ENCODE measurements at places on chromosomes 7 and 10.

DNA sequence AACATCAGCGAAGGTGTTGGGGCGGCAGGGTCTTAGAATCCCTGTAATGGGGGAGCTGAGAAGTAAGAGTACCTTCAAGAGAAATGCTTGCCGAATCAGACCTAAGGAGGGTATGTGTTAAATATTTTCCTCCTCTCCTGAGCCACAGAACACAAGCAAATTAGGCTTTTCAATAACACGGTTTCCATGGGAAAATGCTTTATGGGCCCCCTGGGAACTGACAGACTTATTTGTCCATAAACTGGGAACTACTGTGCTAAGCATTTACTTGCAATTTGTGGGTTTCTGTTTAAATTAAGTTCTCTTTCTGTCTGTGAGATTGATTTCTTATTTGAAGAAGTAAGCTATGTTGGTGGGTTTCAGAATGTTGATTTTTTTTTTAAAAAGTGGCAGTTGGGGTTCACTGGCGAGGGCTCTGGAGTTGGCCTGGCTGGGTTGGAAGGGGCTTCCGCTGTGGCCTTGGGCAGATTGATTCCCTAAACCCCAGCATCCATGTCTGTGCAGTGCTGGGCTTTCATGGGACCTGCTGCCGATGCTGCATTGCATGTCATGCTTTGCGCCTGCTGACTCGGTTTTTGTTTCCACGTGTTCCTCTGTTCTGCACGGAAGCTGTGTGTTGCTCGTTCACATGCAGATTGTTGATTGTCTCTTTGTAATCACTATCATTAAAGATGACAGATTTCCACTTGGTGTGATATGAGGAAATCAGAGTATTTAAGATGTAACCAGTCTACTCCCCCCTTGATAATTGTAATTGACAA, 7.2 kb downstream of the RBM17 start:
- DNase-seq, result no peak

DNA sequence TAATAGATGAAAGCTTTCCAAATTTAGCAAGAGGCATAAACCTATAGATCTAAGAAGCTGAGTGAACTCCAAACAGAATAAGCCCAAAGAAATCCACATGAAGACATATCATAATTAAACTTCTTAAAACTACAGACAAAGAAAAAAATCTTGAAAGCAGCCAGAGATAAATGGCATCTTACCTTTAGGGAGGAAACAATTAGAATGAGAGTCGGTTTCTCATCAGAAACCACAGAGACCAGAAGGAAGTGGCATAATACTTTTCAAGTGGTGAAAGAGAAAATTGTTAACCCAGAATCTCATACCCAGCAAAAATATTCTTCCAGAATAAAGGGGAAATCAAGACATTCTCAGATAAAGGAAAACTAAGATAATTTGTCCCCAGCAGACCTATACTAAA, 98.9 kb upstream of the NANOS1 start:
- no peak for DNase-seq

DNA sequence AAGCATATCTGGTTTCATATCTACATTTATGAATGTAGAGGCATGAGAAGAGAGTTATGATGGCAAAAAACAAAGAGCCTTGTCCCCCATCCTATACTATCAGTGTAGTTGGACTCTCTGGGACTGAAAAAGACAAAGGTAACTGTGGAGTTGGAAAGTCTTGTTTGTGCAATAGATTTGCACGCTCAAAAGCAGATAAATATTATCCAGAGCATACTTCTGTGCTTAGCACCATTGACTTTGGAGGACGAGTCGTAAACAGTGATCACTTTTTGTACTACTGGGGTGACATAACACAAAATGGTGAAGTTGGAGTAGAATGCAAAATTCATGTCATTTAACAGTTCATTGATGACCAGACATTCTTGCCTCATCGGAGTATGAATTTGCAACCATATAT, 85.2 kb upstream of the EGFR start:
- no peak for DNase-seq

- no peak for DNase-seq
Measured at GRCh38 chr10:101132636-101133473, 1.8 kb downstream of the TLX1 start.

GRCh38 chr10:103044942-103045489, 126.9 kb downstream of the CNNM2 start:
- no peak for DNase-seq

- no peak for DNase-seq
Measured at GRCh38 chr10:34392641-34393170, 422.4 kb downstream of the PARD3 start.

DNA sequence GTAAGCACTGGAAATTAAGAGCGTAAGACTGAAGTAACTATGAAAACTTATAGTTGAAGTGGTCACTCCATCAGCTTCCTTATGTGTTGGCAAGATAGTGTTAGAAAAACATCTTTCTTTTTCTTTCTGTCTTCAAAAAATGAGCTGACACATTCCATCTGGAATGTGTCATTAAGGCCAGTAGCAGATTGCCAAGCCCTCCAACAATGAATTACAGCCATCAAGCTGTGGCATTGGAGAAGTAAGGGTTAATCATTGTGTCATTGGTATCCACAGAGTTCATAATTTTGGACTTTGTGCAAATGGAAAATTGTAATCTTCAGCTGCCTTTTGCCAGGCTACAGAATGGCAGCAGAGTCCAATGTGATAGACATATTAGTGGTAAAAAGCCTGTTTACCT, 926.3 kb downstream of the NRG3 start:
- no peak for DNase-seq

GRCh38 chr7:129146237-129146979, 1.9 kb downstream of the TSPAN33 start:
- DNase-seq, result no peak

GRCh38 chr7:96426027-96426426, 104.1 kb upstream of the SLC25A13 start:
- no peak for DNase-seq

- peak; percentile 72 for DNase-seq
Measured at GRCh38 chr7:151876899-151877777, at the start of gene PRKAG2. PRKAG2 (minus strand) TSS chr7:151877115; CDS start chr7:151876620, 495 bp downstream.

- DNase-seq, result no peak
Measured at GRCh38 chr7:19353180-19353579, 208.0 kb upstream of the FERD3L start.

DNA sequence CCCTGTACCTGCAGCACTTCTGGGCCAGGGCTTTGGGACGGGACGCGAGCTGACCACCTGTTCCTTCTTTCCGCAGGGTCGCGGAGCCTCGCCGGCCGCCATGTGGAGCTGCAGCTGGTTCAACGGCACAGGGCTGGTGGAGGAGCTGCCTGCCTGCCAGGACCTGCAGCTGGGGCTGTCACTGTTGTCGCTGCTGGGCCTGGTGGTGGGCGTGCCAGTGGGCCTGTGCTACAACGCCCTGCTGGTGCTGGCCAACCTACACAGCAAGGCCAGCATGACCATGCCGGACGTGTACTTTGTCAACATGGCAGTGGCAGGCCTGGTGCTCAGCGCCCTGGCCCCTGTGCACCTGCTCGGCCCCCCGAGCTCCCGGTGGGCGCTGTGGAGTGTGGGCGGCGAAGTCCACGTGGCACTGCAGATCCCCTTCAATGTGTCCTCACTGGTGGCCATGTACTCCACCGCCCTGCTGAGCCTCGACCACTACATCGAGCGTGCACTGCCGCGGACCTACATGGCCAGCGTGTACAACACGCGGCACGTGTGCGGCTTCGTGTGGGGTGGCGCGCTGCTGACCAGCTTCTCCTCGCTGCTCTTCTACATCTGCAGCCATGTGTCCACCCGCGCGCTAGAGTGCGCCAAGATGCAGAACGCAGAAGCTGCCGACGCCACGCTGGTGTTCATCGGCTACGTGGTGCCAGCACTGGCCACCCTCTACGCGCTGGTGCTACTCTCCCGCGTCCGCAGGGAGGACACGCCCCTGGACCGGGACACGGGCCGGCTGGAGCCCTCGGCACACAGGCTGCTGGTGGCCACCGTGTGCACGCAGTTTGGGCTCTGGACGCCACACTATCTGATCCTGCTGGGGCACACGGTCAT, 13.3 kb downstream of the GPR146 start:
- no peak for DNase-seq

Data from stimulated activated CD8-positive, alpha-beta memory T cell treated with anti-CD3 and anti-CD28 coated beads, Interleukin-15, amount 100 ng/mL, for 4 hours (primary cell).